Fibroblast of lung (primary cell): ENCODE measurements at places on chromosomes 4 and X. TPM values are rescaled to one million over a fixed set of nuclear protein-coding genes. Genes with fewer than 3 reads are reported as not detected.

Gene PRPS1
- 14.4 and 17.0 TPM in 2 replicates for total RNA-seq

Gene MGARP
- total RNA-seq, result 12.3 and 15.2 TPM in 2 replicates

Gene PRKG2
- total RNA-seq, result 17.5 and 26.5 TPM in 2 replicates

Gene S100G
- total RNA-seq, result not detected in 2 replicates

Gene ADH4
- total RNA-seq, result not detected in 2 replicates

Gene GPR34
- not detected in 2 replicates for total RNA-seq

Gene ABCG2
- 0.51 and 1.3 TPM in 2 replicates for total RNA-seq
